ENCODE measurements at places on chromosomes 1 and 21.

GRCh38 chr1:21206117-21206516 is 29.4 kb upstream of the EIF4G3 start:
- DNase-seq = no peak

DNA sequence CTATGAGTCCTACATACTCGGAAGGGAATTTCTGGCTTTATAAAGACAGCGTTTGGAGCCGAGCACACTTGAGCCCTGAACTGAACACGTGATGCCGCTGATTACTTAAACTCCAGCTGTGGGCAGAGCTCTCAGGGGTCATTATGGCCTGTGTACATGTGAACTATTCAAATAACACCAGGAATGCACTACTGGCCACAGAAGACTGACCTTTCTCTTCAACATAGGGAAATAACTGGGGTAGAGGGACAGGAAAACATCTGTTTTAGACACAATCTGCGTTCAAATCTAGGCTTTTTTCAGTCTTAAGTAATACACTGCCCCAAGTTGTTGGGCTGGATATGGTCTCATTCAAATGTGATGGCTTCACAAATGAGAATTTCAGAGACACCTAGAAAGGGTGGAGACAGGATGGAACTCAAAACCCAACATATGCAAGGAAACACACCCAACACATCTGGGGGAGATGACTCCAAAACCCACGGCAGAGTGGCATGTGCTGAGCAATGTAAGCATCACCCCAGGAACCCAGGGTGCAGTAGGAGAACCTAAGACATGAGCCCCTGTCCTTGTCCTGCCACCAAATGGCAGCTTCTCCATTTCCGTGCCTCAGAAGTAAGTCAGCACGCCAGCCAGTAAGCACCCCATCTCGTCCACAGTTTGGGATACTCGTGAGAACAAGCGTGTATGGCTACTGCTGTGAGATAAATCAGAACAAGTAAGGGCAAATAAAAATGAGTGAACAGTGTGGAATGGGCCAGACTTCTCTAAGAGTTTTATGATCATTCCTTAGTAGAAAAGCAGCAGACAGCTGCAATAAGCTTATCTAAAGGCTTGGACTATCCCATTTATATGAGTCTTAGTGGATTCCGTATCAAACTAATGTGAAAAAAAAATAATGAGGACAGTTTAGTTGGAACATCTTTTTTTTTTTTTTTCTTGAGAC is 24.9 kb downstream of the NID1 start:
- no peak for DNase-seq

GRCh38 chr1:172612478-172612877 is 46.4 kb upstream of the FASLG start:
- no peak for DNase-seq

GRCh38 chr1:48932366-48932765 is 155.7 kb upstream of the BEND5 start:
- DNase-seq = no peak

- no peak for DNase-seq
Measured at GRCh38 chr1:40699787-40700186, 8.3 kb downstream of the NFYC start.

DNA sequence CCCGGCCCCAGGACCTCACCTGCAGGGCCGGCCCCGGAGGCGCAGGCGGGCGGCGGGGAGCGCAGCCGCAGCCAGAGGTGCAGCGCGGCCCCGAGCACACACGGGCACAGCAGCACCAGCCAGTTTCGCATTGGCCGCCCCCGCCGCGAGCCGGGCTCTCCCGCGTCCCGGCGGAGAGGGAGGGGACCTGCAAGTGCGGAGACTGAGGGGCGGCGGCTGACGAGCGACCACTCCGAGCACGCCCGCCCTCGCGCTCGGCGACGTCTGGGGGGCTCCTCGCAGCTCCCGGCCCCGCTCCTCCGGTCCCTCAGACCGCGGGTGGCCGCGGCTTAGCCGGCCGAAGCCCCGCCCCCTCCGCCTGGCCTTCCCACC is at the start of gene B3GALNT2:
B3GALNT2 (minus strand) TSS at position 331 of the 372 bp plus-strand sequence; CDS start at position 131, 200 bp downstream.
- no peak for DNase-seq

DNA sequence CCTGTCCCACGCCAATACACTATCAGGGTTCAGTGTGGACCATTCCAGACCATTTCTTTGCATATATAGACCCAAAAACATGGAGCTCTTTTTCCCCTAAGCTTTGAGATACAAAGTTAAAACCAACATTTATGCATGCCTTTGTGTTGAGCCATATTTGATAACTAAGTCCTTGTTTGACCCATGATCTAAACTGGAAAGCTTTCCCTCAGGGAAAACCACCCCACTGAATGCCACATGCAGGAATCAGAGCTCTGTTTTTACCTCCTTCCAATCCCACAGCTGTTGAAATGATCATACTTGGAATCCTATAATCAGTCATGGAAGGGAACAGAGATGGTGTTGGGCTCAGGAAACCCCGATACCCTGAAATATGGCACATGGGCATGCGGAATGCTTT is 14.8 kb upstream of the SLC45A1 start:
- DNase-seq = no peak
